ENCODE measurements at places on chromosomes 4 and X. TPM values are rescaled to one million over a fixed set of nuclear protein-coding genes. Genes with fewer than 3 reads are reported as not detected.

GRCh38 chr4:186144198-186144945, 39.9 kb downstream of the FAM149A start:
- peak; percentile 69 for DNase-seq

FMR1NB gene
- total RNA-seq = not detected

GRCh38 chr4:109009909-109010308, 247.1 kb upstream of the ETNPPL start:
- no peak for DNase-seq

- DNase-seq = no peak
Measured at GRCh38 chr4:134551348-134551747, 349.8 kb upstream of the PABPC4L start.

SLC10A3 gene
- 32.9 TPM for total RNA-seq

All from adrenal gland (tissue), 19 donors.